ENCODE measurements at places on chromosomes 3 and 15. TPM values are rescaled to one million over a fixed set of nuclear protein-coding genes. Genes with fewer than 3 reads are reported as not detected.

Gene DNAH1
- total RNA-seq = 9.1 TPM

Gene PLIN1
- total RNA-seq = 0.90 TPM

Gene ATP13A5
- total RNA-seq = 0.05 TPM

Gene RARB
- total RNA-seq = 0.54 TPM

Gene MAPKBP1
- 9.0 TPM for total RNA-seq

Gene RTP3
- total RNA-seq = not detected

Gene STRC
- 0.74 TPM for total RNA-seq

Gene ACTR8
- 35.0 TPM for total RNA-seq

Gene PPP4R2
- total RNA-seq = 92.9 TPM

Gene CCNDBP1
- 48.2 TPM for total RNA-seq

Gene RASL12
- total RNA-seq = 3.1 TPM

Gene CPNE9
- not detected for total RNA-seq

Gene CD86
- total RNA-seq = 5.6 TPM

Gene RAD51
- 30.5 TPM for total RNA-seq

Gene RPS27L
- 205 TPM for total RNA-seq

Gene THBS1
- total RNA-seq = 390 TPM

Gene SPESP1
- total RNA-seq = 4.2 TPM

Gene TGM5
- total RNA-seq = not detected

Gene PLA2G4B
- total RNA-seq = 6.2 TPM

Gene NAALADL2
- total RNA-seq = 8.5 TPM

Gene C2CD4B
- 2.6 TPM for total RNA-seq

Gene SNURF
- total RNA-seq = 1.2 TPM

Gene GABRG3
- not detected for total RNA-seq

Gene ADPRH
- 3.3 TPM for total RNA-seq

Gene NR2E3
- total RNA-seq = 0.64 TPM

Gene CTXND1
- total RNA-seq = 0.11 TPM

Gene TMPRSS7
- total RNA-seq = not detected

Gene C3orf22
- not detected for total RNA-seq

Gene UNC13C
- 0.13 TPM for total RNA-seq

Gene DUOXA2
- total RNA-seq = 30.2 TPM

Gene IL1RAP
- total RNA-seq = 5.0 TPM

Gene KY
- total RNA-seq = 0.32 TPM

Gene MORC1
- not detected for total RNA-seq

Gene PLSCR2
- 0.90 TPM for total RNA-seq

Gene STRIT1
- total RNA-seq = not detected

Gene ADCY5
- total RNA-seq = 5.6 TPM
